ENCODE measurements at places on chromosomes 7 and 10. TPM values are rescaled to one million over a fixed set of nuclear protein-coding genes. Genes with fewer than 3 reads are reported as not detected.
A peak's percentile ranks its signal among the peaks of the same experiment; 100 is the strongest.

PLA2G12B gene
- polyA plus RNA-seq: not detected

SPDYE8 gene
- polyA plus RNA-seq: not detected

PTPRN2 gene
- not detected for polyA plus RNA-seq

IFIT1B gene
- polyA plus RNA-seq: not detected

TUBAL3 gene
- polyA plus RNA-seq: 0.35 TPM

UTF1 gene
- polyA plus RNA-seq: not detected

NEBL gene
- polyA plus RNA-seq: 0.09 TPM

SEC31B gene
- 1.1 TPM for polyA plus RNA-seq

SFRP4 gene
- polyA plus RNA-seq: not detected

GRCh38 chr7:50594734-50595485 lies 29.7 kb upstream of the DDC start:
- no peak for DNase-seq

GRCh38 chr7:92706563-92706962 lies 116.4 kb upstream of the FAM133B start:
- DNase-seq: no peak

DNA sequence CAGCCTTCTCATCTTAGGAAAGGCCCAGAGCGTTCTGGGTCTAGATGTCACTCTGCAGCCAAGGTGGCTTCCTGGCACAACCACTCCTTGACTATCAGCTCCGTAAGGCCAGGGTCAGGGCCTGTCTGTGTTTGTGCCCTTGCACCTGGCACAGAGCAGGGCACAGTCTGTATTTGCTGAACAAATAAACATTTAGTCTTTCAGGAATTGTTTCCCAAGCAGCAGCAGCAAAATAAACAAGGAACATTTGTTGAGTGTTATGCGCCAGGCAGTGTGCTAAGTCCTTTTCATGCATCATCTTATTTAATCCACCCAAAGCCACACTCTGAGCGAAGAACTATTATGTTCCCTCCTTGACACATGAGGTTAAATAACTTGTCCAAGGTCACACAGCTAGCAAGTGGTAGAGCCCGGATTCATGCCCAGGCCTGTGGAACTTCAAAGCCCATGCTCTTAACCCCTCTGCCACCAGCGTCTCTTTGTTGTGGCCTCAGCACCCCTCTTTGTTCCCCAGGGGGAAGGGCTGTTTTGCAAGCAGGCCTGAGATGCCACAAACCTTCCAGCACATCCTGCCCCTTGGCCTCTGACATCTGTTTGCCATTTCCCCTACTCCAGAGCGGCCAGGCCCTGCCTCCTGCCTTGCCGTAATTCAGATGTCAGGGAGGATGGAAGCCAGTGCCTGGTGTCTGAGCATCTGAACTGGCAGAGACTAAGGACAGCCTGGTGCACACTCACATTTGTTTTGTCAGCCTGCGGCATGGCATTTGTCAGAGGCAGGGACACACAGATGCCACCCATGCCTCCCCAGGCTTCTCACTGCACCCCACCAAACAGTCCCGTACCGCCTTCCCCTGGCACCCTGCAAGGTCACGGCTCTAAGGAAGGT lies 325.8 kb upstream of the ZMIZ1 start:
- DNase-seq: no peak

DNA sequence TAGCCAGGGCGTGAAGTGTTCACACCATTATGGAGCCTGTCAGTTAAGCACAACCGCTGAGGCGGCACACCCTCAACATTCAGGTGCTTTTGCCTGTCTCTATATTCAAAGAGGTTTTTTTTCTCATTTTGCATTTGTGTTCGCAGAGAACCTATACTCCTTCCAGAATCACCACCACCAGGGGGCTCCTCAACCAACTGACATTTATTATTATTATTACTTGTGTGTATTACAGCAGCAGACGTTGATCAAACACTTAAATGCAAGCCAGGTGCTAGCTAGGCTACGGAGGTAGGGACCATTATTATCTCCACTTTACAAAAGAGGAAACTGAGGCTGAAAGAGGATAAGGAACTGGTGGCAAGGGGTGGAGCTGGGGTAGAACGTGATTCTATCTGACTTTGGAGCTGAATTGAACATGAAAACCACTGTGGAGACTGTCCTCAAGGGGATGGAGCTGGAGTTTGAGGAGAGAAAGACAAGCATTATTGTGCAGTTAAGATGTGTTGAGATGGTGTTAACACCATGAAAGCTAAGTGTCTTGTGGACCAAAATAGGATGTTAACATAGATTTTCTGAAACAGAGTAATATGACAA lies 133.8 kb upstream of the PLXNA4 start:
- DNase-seq: peak; percentile 18

- peak; percentile 18 for DNase-seq
Measured at GRCh38 chr7:130490311-130490791, 1.5 kb upstream of the MEST start.

- no peak for DNase-seq
Measured at GRCh38 chr10:131771634-131772358, 129.0 kb upstream of the PPP2R2D start.

DNA sequence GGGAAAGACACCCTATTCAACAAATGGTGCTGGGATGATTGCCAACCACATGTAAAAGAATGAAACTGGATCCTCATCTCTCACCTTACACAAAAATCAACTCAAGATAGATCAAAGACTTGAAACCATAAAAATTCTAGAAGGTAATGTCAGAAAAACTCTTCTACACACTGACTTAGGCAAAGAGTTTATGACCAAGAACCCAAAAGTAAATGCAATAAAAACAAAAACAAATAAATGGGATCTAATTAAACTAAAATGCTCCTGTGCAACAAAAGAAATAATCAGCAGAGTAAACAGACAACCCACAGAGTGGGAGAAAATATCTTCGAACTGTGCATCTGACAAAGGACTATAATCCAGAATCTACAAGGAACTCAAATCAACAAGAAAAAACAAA lies 504.2 kb upstream of the MBL2 start:
- DNase-seq: no peak

DNA sequence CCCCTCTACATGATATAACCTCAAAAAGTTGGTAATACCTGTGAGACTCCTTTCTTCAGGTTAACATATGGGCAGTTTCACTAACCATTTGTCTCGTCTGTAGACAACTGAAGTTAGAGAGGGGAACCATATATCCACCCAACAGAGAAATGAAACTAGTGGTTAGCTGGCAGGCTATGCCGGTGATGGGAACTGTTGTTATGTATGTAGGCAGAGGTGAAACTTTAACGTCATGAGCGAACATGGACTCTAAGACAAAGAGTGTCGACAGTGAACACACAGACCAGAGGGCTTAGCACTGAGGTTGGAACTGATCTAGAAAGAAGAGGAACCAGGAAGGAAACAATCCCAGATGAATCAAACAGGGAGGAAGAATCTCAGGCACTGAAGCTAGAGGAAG lies 112.4 kb downstream of the ELMO1 start:
- no peak for DNase-seq

GRCh38 chr10:104895541-104895940 lies 254.5 kb downstream of the SORCS3 start:
- DNase-seq: no peak

DNA sequence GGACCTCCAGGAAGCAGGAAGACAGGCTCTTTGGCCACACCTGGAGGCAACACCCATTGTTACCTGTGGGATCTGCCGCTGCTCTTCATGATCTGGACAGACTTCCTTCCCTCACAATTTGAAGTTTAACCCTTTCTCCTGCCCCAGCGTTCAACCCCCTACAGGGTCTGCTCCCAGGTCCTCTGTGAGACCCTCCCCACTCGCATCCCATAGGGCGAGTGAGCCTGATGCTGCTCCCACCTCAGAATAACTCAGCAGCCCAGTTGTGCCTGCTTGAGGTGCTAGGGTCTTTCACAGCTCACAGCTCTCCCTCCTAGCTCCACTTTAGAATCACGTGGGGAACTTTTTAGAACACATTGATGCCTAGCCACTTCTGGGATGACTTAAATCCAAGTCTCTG lies 61.8 kb upstream of the C10orf90 start:
- no peak for DNase-seq

GRCh38 chr7:70701477-70701876 lies 430.5 kb upstream of the GALNT17 start:
- no peak for DNase-seq

- DNase-seq: no peak
Measured at GRCh38 chr7:97430006-97430405, 301.9 kb upstream of the TAC1 start.

DNA sequence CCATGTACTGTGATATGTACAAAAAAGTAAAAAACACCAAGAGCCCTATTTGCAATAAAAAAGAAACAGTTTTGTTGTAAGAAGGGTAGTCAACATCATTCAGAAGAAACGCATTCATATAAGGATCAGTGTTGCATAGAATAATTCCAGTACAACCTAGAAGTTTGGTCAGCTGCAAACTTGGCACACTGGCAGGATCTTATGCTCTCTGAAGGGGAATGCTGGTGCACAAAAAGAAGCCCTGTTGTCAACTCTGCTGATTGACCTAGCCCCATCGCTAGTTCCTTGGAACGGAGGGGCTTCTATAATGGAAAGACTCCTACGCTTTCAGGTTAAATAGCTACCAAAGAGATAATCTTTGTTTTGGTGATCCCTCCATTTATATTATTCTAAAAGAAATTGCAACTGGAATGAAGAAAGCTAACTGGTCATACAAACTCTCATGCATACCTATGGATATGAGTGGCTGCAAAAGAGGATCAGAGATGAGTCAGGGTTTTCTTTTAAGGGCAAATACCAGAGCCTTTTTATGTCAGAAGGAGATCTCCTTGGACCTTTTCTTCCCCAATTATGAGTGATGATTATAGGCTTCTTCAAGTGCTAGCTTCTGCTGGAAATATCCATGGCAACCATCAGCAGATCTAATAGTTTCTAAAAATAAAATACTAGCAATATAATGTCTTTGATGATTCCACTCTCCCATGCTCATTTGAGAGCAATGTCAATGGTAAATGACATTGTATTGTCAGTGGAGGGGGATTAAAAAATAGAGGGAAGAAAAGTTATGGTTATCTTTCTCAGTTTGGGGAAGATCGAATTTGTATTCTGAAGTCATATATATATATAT lies 312.4 kb upstream of the CACNA2D1 start:
- DNase-seq: peak; percentile 76

DNA sequence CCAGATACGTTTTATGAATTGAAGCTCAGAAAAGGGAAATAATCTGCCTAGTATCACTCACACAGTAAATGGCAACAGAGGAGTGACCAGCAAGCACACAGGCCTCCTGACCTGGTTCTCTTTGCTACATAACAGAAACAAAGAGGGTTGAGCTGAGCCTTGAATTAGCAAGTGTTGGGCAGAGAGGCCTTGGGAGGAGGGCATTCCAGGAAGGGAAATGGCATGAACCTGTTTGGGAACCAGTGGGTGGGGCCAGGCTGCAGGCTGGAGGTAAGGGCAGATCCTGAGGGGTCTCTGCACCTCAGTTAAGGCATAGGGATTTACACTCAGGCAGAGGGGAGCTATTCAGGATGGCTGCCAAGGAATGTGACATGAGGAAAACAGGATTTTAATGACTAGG lies 24.8 kb upstream of the CYCS start:
- DNase-seq: no peak

- DNase-seq: no peak
Measured at GRCh38 chr7:24705461-24705954, 51.8 kb downstream of the GSDME start.
